ENCODE measurements at places on chromosomes 7 and 10. TPM values are rescaled to one million over a fixed set of nuclear protein-coding genes. Genes with fewer than 3 reads are reported as not detected.

The CRHR2 gene
- total RNA-seq = not detected

The SPDYE1 gene
- total RNA-seq = under 0.01 TPM

The SVOPL gene
- total RNA-seq = not detected

The FAM25G gene
- not detected for total RNA-seq

The IGFBP3 gene
- 21.3 TPM for total RNA-seq

The GCK gene
- total RNA-seq = 3.2 TPM

The ZMIZ2 gene
- total RNA-seq = 8.1 TPM

The SLC18A3 gene
- total RNA-seq = not detected

The C10orf67 gene
- total RNA-seq = not detected

The TES gene
- 39.1 TPM for total RNA-seq

The NPY4R2 gene
- not detected for total RNA-seq

The NKX1-2 gene
- not detected for total RNA-seq

The SNX8 gene
- total RNA-seq = 16.7 TPM

The TMEM270 gene
- not detected for total RNA-seq

The ITGA8 gene
- under 0.01 TPM for total RNA-seq

The VWA2 gene
- total RNA-seq = 0.86 TPM

The BTBD16 gene
- total RNA-seq = not detected

The PDZD7 gene
- 2.0 TPM for total RNA-seq

The SGMS1 gene
- 50.9 TPM for total RNA-seq

The SH2D4B gene
- not detected for total RNA-seq

The KCTD7 gene
- 11.5 TPM for total RNA-seq

The HOXA2 gene
- 0.43 TPM for total RNA-seq

The PDGFA gene
- 5.0 TPM for total RNA-seq
